Activated CD4-positive, alpha-beta T cell treated with anti-CD3 and anti-CD28 coated beads for 1 hour (primary cell): ENCODE measurements at places on chromosomes 5 and 9.

DNA sequence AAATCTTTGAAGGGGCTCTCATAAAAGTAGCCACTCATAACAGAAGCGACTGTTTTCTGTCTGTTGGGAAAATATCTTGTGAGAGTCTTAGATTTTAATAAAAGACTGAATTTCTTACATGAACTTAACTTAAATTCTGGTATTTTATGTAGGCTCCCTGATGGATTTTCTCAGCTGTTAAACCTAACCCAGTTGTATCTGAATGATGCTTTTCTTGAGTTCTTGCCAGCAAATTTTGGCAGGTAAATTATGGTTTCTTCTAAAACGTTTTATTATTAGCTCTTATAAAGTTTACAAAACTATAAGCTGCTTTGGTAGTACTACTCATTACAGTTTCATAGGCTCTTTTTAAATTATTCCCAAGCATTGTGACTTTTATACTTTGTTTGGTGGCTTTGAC, 87.0 kb downstream of the ERBIN start:
- no peak for DNase-seq

- DNase-seq, result no peak
Observed at GRCh38 chr5:15285901-15286583, 213.9 kb upstream of the FBXL7 start.

GRCh38 chr5:143554187-143554717, 150.8 kb upstream of the NR3C1 start:
- DNase-seq, result no peak

DNA sequence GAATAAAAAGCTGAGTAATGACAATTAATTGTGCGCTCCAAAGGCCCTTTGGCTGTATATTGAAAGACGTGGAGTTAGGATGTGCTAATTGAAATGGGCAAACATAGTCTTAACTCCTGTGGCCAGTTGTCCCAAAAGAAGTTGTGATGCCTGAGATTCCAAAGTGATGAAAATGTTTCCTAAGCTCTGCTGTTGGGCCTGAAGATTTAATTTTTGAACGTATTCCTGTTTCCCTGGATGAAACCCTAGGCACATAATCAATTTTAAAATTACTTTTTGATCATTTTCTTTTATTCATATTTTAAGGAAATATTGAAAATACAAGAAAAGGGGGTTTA, 87.9 kb downstream of the PRDM6 start:
- no peak for DNase-seq

DNA sequence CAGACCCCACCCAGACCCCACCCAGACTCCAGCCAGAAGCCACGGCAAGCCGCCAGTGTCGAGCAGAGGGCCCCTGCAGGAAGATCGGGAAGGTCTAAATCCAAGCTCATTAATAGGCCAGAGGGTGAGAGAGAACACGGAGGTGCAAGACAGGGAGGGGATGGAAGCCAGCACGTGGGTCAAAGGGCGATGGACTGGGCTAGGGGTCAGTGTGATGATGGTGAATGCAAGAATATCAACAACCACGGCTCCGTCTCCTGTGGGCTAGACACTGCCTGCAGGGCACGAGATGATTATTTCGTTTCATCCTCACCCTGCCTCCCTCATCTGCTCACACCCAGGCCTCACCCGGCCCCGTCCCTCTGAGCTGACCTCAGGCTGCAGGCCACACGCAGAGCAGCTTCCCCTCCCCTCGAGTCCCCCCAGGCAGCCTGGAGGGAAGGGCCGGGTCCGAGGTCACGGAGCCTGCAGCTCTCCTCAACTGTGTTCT, 122.0 kb downstream of the COL23A1 start:
- no peak for DNase-seq

- DNase-seq, result no peak
Observed at GRCh38 chr9:124551472-124552272, 44.5 kb upstream of the NR5A1 start.

DNA sequence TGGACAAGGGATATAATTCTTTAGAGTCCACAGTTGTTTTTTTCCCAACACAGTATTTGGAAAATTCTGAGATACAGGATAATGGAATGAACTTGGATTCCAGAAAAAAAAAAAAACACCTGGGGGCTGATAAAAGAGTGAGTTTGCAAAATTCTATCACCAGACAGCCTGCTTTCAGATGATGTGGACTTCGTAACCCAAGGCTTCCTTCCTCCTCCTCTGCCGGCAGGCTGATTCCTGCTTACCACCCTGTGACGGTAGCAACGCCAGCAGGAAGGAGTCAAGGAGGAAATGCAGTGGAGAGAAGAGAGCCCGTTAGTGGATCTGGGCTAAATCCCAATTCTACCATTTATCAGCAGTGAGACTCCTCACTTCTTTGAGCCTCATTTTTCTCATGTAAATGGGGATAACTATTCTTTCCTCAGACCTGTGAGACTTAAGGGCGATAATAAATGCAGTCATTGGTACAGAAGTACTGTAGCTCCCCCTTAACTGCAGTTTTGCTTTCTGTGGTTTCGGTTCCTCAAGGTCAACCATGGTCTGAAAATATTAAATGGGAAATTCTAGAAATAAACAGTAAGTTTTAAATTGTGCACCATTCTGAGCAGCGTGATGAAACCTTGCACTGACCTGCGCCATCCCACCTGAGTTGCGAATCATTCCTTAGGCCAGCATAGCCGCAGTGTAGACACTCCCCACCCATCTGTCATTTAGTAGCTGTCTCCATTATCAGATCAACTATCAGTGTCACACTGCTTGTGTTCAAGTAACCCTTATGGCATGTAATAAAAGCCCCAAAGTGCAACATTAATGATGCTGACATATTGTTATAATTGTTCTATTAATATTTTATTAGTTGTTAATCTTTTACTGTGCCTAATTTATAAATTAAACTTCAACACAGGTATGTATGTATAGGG, 71.4 kb downstream of the DCP2 start:
- no peak for DNase-seq

- DNase-seq, result no peak
Observed at GRCh38 chr5:72507231-72507906, at the start of gene ZNF366. Gene ZNF366 (minus strand): TSS chr5:72507410. CDS start chr5:72461496, 45,914 bp downstream.

DNA sequence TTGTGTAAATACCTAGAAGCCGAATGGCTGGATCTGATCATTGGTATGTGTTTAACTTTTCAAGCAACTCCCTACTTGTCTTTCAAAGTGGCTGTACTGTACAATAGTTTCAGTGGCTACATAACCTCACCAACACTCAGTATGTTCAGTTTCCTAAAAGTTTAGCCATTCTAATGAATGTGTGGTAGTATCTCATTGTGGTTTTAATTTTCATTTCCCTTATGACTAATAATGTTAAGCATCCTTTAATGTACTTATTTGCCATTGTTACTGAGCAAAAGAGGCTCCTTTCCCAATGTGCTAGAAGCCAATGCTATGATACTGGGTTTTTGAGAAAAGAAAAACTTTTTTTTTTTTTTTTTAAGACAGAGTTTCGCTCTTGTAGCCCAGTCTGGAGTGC, 27.8 kb upstream of the ALDOB start:
- no peak for DNase-seq

DNA sequence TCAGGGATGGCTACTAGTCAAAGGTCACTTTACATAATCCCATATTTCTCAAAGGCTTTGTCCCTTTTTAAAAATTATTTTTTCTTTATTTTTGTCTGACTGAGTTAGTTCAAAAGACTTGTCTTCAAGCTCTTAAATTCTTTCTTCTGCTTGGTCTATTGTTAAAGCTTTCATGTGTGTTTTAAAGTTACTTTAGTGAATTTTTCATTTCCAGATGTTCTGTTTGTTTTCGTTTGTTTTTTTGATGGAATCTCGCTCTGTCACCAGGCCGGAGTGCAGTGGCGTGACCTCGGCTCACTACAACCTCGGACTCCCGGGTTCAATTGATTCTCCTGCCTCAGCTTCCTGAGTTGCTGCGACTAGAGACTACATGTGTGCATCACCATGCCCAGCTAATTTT, 55.0 kb upstream of the SNCAIP start:
- no peak for DNase-seq

- no peak for DNase-seq
Observed at GRCh38 chr5:135216471-135217343, 182.3 kb downstream of the MACROH2A1 start.

- no peak for DNase-seq
Observed at GRCh38 chr5:180117000-180117725, 45.6 kb upstream of the RNF130 start.

DNA sequence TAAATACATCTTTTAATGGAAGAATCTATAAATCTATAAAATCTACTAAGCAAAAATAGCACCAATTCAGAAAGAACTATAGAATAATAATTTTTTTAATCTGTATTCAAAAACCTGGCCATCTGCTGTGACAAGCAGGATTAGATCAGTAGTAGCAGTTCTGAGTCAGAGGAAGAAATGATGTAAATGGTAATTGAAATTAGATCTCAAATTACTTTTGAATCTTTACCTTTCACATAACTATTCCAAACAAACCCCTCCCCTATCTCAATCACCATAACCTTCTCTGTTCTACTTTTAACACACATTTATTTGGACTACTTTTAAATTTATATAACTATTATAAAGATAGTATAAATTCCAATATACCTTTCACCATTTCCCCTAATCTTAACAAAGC, 727.8 kb upstream of the FAM174A start:
- DNase-seq, result no peak

GRCh38 chr5:82905986-82906385, 171.2 kb downstream of the TMEM167A start:
- DNase-seq, result no peak

DNA sequence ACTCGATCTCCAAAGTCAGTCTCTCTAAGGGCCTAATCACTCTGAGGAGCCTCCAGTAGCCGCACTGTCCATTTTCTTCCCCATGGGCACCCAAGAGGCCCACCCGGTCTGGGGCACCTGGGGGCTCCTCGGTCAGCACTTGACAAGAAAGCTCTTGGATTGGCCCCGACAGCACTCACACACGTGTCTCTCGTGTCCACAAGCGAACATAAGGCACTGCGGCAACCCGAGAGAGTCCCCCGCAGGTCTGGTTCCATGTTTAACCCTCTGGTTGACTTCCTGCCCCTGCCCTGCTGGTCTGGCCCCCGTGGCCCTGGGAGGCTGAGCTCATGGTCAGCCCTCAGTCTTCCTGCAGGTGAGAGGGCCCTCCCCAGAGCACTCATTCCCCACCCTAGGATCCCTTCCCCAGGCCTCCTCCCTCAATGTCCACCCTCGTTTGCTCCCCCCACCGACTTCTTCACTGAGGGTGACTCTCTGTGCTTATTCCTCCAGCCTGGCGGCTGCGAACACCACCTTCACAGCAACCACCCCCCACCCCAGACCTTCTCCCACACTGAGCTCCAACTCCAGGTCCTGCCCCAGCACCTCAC, 16.3 kb upstream of the LRRC14B start:
- DNase-seq, result no peak

GRCh38 chr5:40277161-40277906, 402.4 kb upstream of the PTGER4 start:
- DNase-seq, result no peak

GRCh38 chr9:115673599-115673998, 480.0 kb upstream of the PAPPA start:
- no peak for DNase-seq

GRCh38 chr5:36899860-36900259, 23.3 kb downstream of the NIPBL start:
- no peak for DNase-seq

- DNase-seq, result no peak
Observed at GRCh38 chr5:41465493-41466171, 44.8 kb downstream of the PLCXD3 start.

- DNase-seq, result no peak
Observed at GRCh38 chr5:7827610-7828009, 23.3 kb downstream of the CFAP90 start.

GRCh38 chr9:131105952-131106351, 9.6 kb downstream of the AIF1L start:
- DNase-seq, result no peak

GRCh38 chr9:34989946-34990635, 546 bp downstream of the DNAJB5 start:
- no peak for DNase-seq

- no peak for DNase-seq
Observed at GRCh38 chr5:68028131-68028727, 187.3 kb upstream of the PIK3R1 start.

DNA sequence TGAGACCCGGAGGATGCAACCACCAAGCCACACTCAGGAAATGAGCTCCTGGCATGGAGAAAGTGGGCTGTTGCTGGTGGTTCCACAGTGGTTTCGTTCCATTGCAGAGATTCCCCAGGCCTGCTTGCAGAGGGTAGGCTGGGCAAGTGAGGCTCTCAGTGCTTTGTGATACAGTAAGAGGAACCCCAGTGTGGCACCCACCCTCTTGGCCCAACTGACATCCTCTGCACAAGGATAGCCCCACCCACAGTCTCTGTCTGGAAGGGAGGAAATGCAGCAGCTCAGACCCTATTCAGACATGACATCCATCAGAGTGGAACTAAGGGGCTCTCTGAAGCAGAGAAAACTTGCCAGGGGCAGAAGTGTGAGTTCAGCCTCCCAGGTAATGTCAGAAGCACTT, 69.6 kb upstream of the FSTL4 start:
- DNase-seq, result no peak

- no peak for DNase-seq
Observed at GRCh38 chr5:135081240-135081639, 47.2 kb upstream of the PITX1 start.

- DNase-seq, result no peak
Observed at GRCh38 chr5:120083851-120084542, 380.1 kb upstream of the PRR16 start.

DNA sequence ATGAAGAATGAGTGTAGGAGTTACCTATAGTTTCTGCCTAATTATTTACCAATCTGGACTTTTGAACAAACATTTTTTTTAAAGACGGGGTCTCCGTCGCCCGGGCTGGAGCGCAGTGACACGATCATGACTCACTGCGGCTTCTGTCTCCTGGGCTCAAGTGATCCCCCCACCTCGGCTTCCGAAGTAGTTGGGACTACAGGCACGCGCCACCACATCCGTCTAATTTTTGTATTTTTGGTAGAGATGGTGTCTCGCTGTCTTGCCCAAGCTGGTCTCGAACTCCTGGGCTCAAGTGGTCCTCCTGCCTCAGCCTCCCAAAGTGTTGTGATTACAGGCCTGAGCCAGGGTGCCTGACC, 1.5 kb downstream of the CTNNA1 start:
- no peak for DNase-seq

DNA sequence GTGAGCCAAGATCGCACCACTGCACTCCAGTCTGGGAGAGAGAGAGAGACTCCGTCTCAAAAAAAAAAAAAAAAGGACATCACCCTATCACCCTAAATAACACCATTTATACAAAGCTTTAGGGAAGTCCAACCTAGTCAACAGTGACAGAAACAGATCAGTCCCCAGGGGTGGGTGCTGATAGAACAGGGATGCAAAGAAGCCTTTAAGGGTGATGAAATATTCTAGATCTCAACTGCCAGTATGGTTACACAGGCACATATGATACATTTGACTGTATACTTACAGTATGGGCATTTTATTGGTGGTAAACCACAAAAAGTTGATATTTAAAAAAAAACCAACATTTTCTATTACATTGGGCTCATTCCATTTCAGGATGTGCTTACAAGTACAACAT, 4.8 kb downstream of the RETREG1 start:
- DNase-seq, result no peak

GRCh38 chr9:14993061-14993800, 83.0 kb upstream of the FREM1 start:
- peak; percentile 19 for DNase-seq

- no peak for DNase-seq
Observed at GRCh38 chr5:117357886-117358285, 783.3 kb upstream of the SEMA6A start.

- DNase-seq, result no peak
Observed at GRCh38 chr5:38265546-38266179, 7.3 kb downstream of the EGFLAM start.
